NCI-H146 (cell line): ENCODE measurements at places on chromosomes 3 and 15.

GRCh38 chr3:197465197-197465995 lies 90.4 kb downstream of the BDH1 start:
- no peak for DNase-seq

GRCh38 chr3:45366290-45366689 lies 22.1 kb upstream of the LARS2 start:
- DNase-seq, result no peak

DNA sequence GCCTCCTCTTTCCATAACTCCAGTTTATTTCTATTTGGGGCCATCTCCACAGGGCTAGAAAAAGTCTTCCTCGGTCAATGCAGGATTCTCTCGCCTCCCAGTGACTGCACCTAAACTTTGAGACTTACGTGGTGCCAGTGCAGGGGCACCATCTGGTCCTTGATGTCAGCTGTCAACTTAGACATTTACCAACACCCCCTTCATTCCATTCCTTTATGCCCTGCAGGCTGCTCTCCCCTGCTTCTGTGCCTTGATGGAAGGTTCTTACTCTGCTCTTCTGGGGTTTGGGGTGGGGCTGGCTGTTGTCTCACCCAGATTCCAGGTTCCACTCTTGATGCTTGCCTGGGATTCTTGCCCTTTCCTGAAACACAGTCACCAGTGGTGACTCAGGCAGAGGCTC lies 101.8 kb downstream of the ST8SIA2 start:
- no peak for DNase-seq

DNA sequence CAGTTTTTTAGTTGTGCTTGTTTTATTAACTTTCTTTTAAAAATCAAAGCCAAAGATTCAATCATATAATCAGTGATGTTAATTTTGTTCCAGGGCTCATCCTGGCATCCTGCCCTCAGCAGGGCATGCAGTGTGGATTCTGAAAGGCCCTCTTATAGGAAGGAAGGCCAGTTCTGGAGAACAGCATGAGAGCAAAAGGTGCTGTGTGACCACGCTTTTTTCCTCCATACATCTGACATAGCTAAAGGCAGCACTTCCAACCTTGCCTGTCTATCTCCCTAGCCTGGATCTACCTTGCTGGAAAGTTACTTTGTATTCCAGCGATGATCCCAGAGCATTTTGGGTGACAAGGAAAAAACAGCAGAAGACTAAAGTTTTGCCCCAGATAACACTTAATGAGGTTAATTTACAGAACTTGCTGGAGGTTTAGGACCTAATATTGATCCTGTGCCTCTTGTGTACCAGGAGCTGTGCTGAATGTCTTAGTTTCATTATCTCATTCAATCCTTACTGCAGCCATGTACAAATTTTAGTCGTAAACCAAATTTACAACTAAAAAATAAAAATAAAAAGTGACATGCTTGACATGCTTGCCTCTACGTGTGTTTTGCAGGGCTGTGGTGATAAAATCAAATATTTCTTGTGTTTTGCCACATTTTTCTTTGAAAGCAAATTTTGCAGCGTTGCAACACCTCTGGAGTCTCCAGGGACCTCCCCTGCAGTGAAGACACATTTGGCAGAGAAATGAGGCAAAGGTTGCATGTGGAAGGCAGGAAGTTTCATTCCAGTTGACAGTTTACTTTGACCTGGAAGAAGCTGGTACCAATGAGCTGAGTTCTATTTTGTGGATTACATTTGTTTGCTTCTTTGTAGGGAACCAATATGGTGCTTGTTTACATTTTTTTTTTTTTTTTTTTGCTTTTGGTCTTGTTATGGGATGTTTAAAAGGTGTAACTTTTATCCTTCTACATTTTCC lies 13.2 kb downstream of the IL1RAP start:
- no peak for DNase-seq

DNA sequence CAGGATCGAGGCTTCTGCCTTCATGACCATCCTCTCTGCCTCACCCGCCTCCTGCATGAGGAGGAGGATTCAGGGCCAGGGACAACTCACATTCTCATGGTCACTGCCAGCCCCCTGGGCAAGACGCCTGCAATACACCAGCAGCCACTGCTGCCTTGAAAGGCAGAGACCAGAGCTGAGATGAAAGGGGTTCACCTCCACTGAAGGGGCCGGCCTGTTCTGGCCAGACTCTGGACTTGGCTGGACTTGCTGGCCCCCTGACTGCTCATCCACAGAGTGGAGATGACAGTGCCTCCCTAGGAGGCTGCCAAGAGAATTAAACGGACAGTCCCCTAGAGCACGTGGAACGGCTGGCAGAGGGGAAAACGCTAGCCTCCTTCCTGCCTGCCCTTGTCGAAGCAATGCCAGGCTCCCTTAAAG lies 35.2 kb downstream of the MGLL start:
- no peak for DNase-seq

- no peak for DNase-seq
Measured at GRCh38 chr3:127167315-127168043, 25.5 kb upstream of the PRR23E start.

DNA sequence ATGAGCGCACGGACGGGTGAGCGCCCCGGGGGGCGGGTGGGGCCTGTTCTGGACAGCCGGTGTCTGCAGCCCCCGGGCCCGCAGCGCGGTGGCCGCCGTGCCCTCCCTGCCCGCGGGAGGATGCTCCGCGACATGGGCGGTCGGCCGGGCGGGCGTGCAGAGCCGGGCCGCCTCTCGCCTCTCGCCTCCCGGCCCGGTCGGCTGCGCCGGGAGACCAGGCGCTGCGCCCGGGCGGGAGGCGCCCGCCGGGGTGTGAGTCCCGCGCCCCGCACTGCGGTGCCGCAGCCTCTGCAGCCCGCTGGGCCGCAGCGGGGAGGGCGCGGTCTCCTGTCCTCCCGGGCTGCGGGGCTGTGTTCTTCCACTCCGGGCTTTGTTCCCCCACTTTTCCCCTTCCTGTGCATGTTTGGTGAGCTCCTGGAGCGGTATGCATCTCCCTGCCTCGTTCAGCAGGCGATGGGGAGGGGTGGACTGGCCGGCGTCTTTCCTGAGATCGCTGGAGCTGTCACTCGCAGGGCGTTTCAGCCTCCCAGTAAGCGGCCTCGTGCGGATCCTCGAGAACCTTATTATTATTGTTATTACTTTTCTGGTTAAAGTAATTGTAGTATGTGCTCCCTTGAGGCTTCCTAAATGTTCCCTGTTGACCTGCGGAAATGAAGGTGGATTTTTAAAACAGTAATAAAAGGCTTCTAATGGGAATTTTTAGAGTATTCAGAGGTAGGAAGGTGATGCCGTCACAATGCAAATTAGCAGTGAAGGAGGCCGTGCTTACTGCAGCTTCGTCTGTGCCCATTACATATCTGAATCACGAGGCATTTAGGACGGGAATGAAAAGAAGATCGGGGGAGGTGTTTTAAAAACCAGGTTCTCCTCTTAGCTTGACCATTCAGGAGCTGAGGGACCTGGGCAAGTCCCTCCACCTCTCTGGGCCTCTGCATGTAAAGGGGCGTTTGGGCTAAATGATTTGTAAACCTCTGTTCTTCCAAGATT lies 593 bp downstream of the TMOD2 start:
- DNase-seq, result peak; percentile 52

DNA sequence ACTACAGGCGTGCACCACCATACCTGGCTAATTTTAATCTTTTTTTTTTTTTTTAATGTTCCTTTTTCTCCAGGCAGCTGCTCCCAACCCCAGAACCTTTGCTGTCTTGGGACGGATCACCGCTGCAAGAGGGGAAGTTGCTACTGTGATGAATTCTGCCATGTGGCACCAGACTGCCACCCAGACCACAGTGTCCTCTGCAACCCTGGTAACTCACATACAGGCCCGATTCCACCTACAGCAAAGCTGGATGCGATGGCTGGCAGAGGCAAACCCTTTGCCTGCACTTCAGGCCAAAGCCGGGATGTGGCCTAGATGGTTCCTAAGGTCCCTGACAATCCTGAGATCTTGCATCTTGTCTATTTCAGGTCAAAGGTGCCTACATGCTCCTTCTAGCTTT lies 12.7 kb upstream of the MUC20 start:
- no peak for DNase-seq

- DNase-seq, result peak; percentile 89
Measured at GRCh38 chr3:78791753-78792152, 976.0 kb downstream of the ROBO1 start.

GRCh38 chr15:25679492-25679891 lies 183.6 kb downstream of the ATP10A start:
- no peak for DNase-seq

GRCh38 chr3:71057526-71057894 lies 526.0 kb downstream of the FOXP1 start:
- DNase-seq, result peak; percentile 26

GRCh38 chr15:56913241-56913640 lies 5.2 kb upstream of the TCF12 start:
- no peak for DNase-seq

DNA sequence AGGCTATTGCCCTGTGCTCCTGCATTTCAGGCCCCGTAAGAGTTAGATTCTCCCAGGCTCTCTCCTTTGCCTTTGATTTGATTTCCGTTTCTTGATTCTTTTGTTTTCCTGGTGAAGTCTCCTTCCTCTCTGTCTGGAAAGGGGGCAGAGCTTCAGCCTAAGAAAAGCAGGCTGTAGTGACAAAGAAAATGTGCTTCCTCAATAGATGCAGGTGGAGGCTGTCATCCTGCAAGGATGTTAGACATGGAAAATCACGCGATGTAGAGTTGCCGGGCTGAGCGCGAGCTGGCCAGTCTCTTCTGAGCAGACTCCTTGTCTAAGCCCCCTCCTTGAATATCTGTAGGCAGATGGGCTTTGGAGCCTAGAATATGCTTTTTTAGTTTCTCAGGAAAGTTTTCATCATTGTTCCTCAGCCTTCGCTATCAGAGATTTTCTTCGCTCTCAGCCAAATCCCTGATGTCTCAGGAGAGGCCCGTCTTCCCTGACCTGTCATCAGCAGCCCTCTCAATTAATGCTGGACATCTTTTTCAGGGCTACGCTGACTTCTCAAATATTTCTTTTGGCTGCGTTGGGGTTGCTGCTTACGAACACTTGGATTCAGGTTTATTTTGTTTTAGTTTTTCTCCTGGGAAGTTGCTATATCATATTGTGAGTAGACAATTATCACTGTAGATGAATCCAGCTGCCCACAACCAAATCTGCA lies 163.6 kb downstream of the ITPR1 start:
- no peak for DNase-seq

DNA sequence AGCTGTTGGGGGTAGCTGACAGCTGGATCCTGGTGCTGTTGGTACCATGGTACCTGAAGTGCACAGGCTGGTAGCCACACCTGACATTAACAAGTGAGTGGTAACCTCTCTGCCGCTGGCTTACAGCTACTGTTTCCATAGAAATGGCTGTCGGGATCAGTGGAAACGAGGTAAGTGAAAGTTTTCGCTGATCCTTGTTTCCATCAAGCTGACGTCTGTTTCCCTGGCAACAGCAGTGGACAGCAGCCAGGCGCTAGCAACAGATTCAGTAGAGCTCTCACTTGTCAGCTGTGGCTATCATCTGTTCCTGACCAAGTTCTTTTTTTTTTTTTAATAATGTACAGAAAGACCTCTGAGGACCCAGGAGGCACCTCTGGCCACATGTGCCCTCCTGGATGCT lies 166.2 kb downstream of the CHDH start:
- DNase-seq, result peak; percentile 24

GRCh38 chr3:80526153-80526552 lies 758.4 kb upstream of the ROBO1 start:
- no peak for DNase-seq

GRCh38 chr3:23035927-23036640 lies 167.0 kb upstream of the UBE2E2 start:
- peak; percentile 1 for DNase-seq

GRCh38 chr3:30347679-30348216 lies 258.7 kb upstream of the TGFBR2 start:
- DNase-seq, result no peak

DNA sequence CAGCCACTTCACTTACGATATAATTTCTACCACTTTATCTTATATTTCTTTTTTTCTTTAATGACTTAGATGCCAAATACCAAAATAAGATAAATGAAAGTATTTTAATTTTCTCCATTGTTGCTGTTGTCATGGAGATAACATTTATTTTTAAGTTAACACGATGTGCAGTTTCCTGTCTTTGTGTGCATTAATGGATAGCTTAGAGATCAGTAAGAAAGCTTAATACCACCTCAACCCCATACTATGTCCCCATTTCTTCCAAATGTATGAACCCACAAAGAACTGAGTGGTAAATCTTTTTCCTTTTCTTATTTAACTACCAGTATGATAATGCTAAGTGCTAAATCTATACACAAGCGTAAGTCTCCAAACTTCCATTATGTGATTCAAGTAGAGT lies 17.1 kb downstream of the PCNP start:
- no peak for DNase-seq

GRCh38 chr3:120393761-120394160 lies 44.6 kb upstream of the LRRC58 start:
- DNase-seq, result no peak

- DNase-seq, result no peak
Measured at GRCh38 chr3:78426454-78426853, 1341.3 kb downstream of the ROBO1 start.

DNA sequence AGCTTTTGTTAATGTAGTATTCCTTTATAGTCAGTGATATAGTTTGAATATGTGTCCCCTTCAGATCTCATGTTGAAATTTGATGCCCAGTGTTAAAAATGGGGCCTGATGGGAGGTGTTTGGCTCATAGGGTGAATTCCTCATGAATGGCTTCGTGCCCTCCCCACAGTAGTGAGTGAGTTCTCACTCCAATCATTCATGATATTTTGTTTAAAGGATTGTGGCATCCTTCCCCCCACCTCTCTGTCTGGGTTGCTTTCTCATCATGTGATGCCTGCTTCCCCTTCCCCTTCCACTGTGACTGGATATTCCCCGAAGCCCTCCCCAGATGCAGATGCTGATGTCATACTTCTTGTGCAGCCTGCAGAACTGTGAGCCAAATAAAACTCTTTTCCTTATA lies 649.8 kb upstream of the NR2F2 start:
- DNase-seq, result no peak

DNA sequence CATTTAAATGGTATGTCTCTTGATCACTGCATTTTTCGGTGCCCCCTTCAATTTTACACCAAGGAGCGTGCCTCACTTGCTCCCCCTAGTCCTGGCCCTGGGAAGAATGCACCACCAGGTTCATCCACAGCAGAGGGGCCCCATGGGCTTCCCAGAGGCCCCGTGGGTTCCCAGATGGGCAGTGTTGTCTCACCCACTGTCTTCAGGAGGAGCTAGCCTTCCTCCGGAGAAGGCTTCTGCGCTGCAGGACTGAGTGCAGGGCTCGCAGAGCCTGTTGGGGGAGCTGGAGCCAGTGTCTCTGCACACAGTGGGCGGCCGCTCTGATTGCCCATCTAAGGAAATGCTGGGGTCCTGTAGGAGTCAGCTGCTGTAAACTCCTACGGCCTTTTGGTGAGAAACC lies 45.9 kb downstream of the POLR2M start:
- DNase-seq, result no peak
